ENCODE measurements at places on chromosomes 2 and 18.

DNA sequence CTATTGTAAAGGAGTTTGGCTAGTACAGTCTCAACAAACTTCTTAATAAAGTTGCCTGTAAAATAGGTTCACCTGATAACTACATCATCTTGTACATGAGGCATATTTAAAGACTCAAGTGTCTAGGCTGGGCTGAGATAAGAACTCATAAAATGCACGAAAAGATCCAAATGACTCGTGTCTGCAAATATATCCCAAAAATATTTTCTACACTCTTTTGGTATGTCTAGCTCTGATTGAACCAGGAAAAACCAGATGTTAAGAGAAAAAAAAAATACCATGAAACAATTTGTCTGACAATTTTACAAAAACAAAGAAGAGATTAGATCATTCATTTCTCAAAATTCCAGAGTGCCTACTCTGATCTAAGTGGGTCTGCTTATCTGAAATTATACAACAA lies 166.9 kb upstream of the OSR1 start:
- DNase-seq, result no peak

DNA sequence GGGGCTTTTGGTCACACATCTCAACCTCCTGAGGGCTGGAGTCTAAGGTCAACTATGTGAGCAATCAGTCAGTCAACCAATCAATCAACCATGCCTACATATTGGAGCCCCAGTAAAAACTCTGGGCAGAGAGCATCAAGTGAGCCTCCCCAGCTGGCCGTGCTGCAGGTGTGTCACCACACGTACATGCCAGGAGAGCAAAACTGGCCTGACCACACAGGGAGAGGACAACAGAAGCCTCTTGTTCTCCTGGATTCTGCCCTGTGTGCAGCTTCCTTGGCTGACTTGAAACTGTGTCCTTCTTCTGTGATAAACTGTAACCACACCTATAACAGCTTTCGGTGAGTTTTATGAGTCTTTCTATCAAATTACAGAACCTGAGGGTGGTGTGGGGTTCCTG lies 25.9 kb downstream of the GPR35 start:
- DNase-seq, result no peak

- DNase-seq, result no peak
Observed at GRCh38 chr2:204407204-204408014, 137.9 kb upstream of the PARD3B start.

- no peak for DNase-seq
Observed at GRCh38 chr18:35190948-35191697, 49.7 kb upstream of the ZNF397 start.

DNA sequence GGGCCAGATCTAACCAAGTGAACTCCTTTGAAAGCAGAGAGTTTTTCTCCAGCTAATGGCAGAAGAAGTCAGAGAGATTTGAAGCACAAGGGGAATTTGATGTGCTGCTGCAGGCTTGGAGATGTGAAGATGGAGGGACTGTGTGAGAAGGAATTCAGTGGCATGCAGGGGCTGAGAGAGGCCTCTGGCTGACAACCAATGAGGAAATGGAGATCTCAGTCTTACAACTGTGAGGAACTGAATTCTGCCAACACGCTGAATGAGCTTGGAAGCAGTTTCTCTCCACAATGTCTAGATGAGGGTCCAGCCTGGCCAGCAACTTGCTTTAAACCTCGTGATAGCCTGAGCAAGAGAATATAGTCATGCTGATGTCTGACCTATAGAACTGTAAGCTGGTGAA lies 224.1 kb upstream of the DPP10 start:
- no peak for DNase-seq

DNA sequence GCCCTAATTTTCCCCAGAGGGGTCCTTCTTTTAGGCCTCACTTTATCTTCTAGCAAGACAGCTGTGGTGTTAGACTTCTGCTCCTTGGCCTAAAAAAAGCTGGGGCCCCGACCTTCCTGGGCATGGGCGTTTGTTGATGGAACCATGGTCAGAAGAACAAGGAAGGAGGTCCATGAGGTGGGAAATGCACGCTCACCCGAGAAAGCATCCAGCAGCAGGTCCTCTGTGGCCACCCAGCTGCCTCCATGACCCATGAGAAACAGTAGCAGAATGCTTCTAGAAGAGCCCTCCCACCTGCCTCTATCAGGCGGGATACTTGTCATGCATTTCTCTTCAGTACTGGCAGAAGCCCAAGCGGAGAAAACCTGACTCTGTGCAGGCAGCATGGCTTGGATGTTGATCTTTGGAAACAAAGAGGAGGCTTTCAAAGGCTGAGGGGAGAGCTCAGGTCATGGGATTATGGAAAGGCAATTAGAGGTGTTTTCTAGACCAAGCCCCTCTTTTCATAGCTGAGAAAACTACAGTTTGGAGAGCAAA lies 249.1 kb downstream of the FAM210A start:
- peak; percentile 11 for DNase-seq

- no peak for DNase-seq
Observed at GRCh38 chr2:172226244-172227061, 123.8 kb upstream of the DLX2 start.

GRCh38 chr2:196601430-196602306 lies 37.8 kb upstream of the CCDC150 start:
- no peak for DNase-seq

DNA sequence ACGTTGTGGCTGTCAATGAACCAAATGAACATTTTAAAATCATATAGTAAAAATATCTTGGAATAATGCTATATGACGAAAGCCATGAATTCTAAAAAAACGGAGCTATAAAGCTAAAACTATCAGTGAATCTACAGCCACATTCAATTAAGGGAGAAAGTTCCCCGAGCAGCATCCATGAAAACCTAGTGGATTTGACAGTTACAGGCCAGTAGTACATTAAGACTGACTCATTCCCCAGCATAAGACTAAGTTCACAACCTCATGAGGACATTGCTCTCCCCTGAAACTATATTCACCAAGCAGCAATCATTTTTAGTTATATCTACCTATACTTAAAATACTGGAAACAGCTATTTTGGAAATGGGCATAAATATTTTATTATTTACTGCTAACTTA lies 36.6 kb downstream of the KIDINS220 start:
- DNase-seq, result no peak

- no peak for DNase-seq
Observed at GRCh38 chr2:241072553-241073165, 29.4 kb downstream of the MTERF4 start.

DNA sequence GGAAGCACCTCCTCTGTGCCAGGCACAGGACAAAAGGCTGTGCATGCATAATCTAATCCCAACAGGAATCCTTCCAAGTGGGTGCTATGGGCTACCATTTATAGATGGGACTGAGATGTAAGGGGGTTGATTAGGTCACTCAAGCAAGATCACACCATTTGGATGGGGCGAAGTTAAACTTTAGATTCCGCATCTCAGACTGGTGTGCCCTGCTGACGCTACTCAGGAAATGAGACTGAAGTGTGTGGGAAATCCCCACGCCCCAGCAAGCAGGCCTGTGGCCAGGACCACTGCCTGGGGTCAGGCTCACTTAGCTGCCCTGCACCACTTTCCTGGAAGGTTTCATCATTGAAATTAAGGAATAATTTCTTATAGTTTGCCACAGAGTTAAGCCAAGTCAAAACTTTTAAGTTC lies 70.5 kb upstream of the PPP1CB start:
- DNase-seq, result no peak

DNA sequence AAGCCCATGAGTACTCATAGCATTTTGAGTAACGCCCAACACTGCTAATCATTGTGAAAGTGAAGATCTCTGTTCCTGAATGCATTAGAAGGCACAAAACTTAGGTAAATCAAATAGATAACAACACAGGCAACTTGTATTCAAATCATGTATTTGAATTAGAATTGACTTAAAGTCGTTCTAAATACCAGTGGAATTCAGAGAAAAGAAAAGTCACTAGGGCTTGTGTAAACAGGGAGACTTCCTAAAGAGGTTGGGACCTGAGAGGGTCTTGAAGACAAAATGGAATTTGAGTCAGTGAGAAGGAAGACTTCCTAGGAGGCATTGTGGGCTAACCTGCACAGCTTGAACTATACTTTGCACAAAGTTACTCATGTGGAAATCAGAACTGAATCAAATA lies 127.2 kb downstream of the CTNNA2 start:
- DNase-seq, result no peak

GRCh38 chr2:163649080-163649479 lies 86.7 kb downstream of the FIGN start:
- no peak for DNase-seq

GRCh38 chr2:10759151-10759714 lies 37.8 kb downstream of the ATP6V1C2 start:
- DNase-seq, result no peak

DNA sequence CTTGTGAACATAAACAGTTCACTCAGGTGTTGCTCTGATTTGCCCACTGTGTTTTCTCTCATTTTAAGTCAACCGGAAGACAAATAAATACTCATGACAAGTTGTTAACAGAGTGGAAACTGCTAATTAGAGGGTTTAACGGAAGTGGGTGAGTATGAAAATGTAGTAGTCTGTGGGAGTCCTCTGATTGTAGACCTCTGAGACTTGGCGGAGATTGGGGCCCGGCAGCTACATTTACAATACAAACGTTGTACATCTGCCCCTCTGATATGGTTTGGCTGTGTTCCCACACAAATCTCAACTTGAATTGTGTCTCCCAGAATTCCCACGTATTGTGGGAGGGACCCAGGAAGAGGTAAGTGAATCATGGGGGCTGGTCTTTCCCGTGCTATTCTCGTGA lies 107.3 kb upstream of the FAM98A start:
- no peak for DNase-seq

- no peak for DNase-seq
Observed at GRCh38 chr18:51399491-51400122, 202.1 kb upstream of the MEX3C start.

DNA sequence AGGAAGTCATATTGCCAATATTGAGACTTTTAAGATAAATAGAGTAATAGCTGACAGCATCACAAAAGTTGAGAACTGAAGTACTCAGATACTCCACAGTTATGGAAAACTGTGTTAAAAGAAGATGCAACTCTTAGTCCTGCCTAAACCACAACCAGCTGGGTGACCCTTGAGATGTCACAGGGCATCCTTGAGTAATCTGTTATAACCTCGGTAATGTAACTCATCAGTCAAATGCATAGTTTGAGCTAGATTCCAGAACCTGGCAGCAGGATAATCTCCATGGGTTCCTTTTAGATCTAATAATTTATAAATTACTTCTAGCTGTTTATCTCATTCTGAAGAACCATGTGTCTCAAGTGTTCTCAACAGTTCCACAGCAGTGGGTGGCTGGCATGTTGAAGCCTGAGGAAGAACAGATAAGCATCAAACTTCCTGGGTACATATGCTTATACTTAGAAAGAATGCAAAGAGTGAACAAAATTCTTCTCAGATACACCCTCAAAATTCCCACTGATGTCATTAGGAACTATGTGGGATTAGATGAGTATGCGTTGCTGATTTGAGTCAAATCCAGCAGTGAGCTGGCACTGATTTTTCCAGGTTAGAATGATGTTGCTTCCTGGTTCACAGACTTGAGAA lies 304.1 kb upstream of the ERBB4 start:
- DNase-seq, result no peak

GRCh38 chr2:194289712-194290346 lies 1367.2 kb upstream of the SLC39A10 start:
- DNase-seq, result no peak

- DNase-seq, result no peak
Observed at GRCh38 chr18:40088130-40088529, 1866.9 kb upstream of the PIK3C3 start.

- no peak for DNase-seq
Observed at GRCh38 chr18:9441061-9441460, 34.3 kb upstream of the RALBP1 start.

DNA sequence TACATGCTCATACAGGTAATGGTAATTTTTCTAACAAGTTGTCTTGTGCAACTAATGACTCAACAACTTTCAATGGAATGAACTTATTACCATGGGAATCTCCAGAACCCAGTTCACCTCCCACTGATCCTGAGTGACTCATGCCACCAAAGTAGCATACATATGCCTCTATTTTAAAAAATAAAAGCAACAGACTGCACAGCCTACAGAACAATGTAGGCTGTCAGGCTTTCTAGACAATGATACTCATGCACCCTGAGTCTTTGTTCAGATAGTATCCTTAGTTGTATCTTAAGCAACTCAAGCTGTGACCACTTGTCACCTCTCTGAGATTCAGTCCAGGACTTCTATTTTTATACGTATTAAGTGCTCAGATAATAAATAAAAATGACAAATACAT lies 531.0 kb upstream of the SETBP1 start:
- no peak for DNase-seq

DNA sequence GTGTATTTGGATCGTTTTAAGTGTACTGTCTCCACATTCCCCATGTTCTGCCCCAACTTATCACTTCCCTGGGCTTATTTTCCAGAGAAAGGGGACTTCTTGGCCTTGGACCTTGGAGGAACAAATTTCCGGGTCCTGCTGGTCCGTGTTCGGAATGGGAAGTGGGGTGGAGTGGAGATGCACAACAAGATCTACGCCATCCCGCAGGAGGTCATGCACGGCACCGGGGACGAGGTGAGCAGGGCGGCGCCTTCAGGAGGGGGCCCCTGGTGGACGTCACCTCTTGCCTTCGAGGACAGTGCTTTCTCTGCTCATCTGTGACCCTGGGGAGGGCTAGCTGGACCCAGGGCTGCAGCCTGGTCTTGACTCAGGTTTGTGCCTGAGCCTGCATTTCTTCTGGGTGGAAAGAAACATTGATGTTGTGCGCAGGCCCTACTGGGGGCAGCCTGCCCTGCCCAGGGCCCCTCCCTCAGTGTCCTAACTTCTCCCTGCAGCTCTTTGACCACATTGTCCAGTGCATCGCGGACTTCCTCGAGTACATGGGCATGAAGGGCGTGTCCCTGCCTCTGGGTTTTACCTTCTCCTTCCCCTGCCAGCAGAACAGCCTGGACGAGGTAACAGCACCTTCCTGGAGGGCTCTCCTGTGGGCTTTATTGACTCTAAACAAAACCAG lies 47.8 kb downstream of the HK2 start:
- no peak for DNase-seq

GRCh38 chr2:74379851-74380789 lies at the start of gene DCTN1:
Gene DCTN1 (minus strand): TSS chr2:74380311. CDS start chr2:74380037, 274 bp downstream.
- DNase-seq, result peak; percentile 4

DNA sequence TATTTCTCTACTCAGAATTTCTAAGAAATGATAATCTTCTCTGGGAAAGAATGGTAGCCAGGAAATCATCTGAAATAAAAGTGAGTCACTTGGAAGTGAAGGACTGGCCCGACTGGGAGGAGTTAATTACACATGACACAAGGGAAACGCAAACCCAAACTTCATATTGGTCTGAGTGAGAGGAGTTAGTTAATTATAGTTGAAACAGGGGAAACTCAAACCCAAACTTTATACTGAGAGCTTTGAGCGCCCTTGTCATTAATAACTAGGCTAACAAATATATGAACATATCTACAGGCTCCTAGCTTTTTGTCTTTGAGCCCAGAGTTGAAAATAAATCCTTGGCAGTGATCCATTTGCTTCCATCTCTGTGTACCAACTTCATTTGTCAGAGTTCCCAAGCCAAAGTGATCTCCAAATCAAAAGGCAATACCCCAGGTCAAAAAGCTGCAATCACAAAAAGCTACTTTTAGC lies 187.8 kb upstream of the COL3A1 start:
- DNase-seq, result no peak

GRCh38 chr2:100783987-100784386 lies 36.0 kb upstream of the NPAS2 start:
- DNase-seq, result no peak

- DNase-seq, result no peak
Observed at GRCh38 chr2:85811180-85812093, 57.6 kb downstream of the ATOH8 start.

GRCh38 chr2:229408356-229408755 lies 137.3 kb upstream of the PID1 start:
- no peak for DNase-seq
